ENCODE measurements at places on chromosomes 3 and 15.

GRCh38 chr3:43341788-43342187, 55.4 kb downstream of the SNRK start:
- no peak for DNase-seq

DNA sequence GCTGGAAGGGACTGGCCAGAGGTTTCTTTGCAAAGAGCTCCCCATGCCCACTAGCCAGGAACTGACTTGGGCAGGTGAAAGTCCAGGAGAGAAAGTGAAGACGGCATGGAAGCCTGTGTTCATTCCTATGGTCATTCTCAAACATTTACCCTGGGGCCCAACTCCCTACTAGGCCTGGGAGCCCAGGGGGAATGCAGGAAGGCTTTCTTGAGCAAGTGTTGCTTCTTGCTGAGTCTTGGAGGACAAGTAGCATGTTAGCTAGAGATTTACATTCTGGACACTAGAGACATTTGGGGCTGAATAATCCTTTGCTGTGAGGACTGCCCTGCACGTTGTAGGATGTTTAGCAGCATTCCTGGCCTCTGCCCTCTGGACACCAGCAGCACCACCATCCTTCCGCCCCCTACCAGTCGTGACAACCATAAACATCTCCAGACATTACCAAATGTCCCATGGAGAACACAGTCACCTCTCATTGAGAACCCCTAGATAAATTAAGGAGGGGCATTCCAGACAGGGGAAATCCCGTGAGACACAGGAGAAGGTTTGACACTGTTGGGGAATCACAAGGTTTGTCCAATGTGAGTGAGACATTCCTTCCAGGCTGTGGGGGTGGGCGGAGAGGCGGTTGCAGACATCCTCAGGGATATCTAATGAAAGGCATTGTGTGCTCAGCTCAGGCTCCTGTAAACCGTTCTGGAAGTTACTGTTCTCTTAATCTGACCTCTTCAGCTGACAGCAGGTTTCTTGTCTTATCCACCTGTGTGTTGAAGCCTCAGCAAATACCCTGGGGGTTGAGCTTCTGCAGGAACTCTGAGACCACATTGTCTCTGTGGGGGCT, 236.2 kb downstream of the TLE3 start:
- DNase-seq = no peak

DNA sequence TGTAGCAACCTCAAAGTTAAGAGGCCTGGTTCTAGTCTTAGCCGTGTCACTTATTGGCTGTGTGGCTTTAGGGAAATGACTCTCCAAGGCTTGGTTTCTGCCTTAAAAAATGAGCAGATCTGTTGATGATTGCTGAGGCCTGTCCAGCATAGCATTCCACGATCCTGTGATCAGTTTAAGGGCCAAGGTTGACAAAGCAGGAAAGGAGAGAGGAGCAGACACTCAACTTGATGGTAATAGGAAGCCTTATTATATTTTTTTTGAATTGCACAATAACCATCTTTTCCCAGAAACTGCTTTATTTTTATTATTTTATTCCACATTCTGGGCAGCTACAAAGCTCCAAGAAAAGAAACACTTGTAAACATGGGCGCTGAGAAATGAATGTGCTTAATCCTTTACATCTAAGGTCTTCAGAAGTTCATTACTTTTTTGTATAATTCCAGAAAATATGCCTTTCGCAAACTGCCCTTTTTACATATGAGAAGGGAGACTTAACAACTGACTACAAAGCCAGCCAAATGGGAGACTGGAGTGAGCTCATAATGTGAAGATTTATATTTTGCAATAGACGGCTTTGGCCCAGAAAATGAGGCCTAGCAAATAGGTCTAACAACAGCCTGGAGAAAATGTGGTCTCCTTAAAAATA, 241.0 kb downstream of the ATP8B4 start:
- no peak for DNase-seq

GRCh38 chr3:131081224-131081623, 54.5 kb downstream of the NEK11 start:
- no peak for DNase-seq

Measured in amniotic stem cell (primary cell).